ENCODE measurements at places on chromosomes 4 and X. TPM values are rescaled to one million over a fixed set of nuclear protein-coding genes. Genes with fewer than 3 reads are reported as not detected.

MAPK10 gene
- 123 TPM for total RNA-seq

MTNR1A gene
- not detected for total RNA-seq

AVPR2 gene
- total RNA-seq = 4.9 TPM

NKX6-1 gene
- not detected for total RNA-seq

RASL11B gene
- 9.3 TPM for total RNA-seq

AKAP4 gene
- not detected for total RNA-seq

ERVMER34-1 gene
- total RNA-seq = 2.7 TPM

NUP62CL gene
- 10.6 TPM for total RNA-seq

ETNPPL gene
- total RNA-seq = not detected

TASL gene
- 0.49 TPM for total RNA-seq

SCD5 gene
- 16.9 TPM for total RNA-seq

HSFX3 gene
- total RNA-seq = not detected

F8A3 gene
- total RNA-seq = 5.2 TPM

DNAAF6 gene
- total RNA-seq = not detected

OPN1MW2 gene
- not detected for total RNA-seq

SPON2 gene
- total RNA-seq = 72.2 TPM

COL25A1 gene
- total RNA-seq = 0.49 TPM

TLR10 gene
- not detected for total RNA-seq

TKTL1 gene
- total RNA-seq = not detected

RNF150 gene
- total RNA-seq = 9.1 TPM

IL2 gene
- total RNA-seq = not detected

CT47A7 gene
- not detected for total RNA-seq

HSFX1 gene
- 1.2 TPM for total RNA-seq

SH3RF1 gene
- total RNA-seq = 16.0 TPM

KIT gene
- 16.7 TPM for total RNA-seq

AASDH gene
- 6.6 TPM for total RNA-seq

UCP1 gene
- not detected for total RNA-seq

RAB39B gene
- total RNA-seq = 0.74 TPM

Data from vagina (tissue), 2 donors.